ENCODE measurements at places on chromosomes 1 and 21. TPM values are rescaled to one million over a fixed set of nuclear protein-coding genes. Genes with fewer than 3 reads are reported as not detected.
A peak's percentile ranks its signal among the peaks of the same experiment; 100 is the strongest.

DNA sequence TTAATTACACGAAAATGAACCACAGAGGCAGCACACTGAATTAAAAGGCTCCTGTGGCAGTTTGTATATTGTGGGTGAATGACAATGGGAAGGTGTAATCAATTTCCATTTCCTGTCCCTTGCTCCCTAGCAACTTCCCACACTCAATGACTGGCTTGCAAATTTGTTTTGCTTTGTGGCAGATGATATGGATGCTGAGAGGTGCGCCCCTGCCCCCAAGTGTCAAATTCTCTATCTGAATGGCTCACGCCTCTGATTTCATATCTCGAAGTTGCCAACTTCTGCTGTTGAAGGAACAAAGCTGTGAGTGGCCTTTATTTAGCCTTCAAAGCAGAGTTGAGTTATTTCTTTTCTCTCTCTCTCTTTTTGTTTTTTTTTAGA lies 86.0 kb downstream of the FOXD2 start:
- H3K27ac ChIP-seq: no peak overlapping the region
- H3K4me3 ChIP-seq: no peak overlapping the region
- DNase-seq: no peak
- H3K36me3 ChIP-seq: no peaks in the 10 kb centered on the region
- peaks cover 4% of the 10 kb centered on the region for H3K27me3 ChIP-seq

DNA sequence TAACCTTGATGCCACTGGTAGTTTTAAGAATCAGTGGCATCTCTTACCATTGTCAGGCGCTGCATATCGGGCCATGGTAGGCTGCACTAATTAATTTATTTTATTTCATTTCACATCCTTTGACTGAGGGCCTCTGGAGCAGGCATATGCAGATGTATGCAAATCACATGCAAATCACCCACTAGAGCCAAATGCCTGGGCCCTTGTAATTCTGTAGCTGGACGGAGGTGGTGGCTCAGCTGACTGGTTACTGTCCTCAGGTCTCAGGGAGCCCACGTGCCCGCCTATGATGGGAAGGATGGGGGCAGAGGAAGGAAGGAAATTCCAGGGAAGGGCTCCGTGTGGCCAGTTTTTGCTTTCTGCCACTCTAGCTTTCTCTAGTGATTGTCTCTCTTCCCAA lies 122.7 kb downstream of the IGSF21 start:
- H3K36me3 ChIP-seq: no peaks in the 10 kb centered on the region
- H3K27me3 ChIP-seq: no peaks in the 10 kb centered on the region
- no peak overlapping the region for H3K4me3 ChIP-seq
- no peaks in the 10 kb centered on the region for H3K4me1 ChIP-seq
- no peak for DNase-seq

- no peaks in the 10 kb centered on the region for H3K27me3 ChIP-seq
- no peak overlapping the region for H3K4me3 ChIP-seq
- no peak for DNase-seq
- no peaks in the 10 kb centered on the region for H3K4me1 ChIP-seq
- no peaks in the 10 kb centered on the region for H3K36me3 ChIP-seq
Observed at GRCh38 chr1:80369780-80370179, 1363.2 kb upstream of the ADGRL4 start.

GRCh38 chr1:225769687-225770086 lies 7.9 kb upstream of the SRP9 start:
- no peaks in the 10 kb centered on the region for H3K27me3 ChIP-seq
- H3K4me1 ChIP-seq: peaks cover 42% of the 10 kb centered on the region
- H3K4me3 ChIP-seq: no peak overlapping the region

DNA sequence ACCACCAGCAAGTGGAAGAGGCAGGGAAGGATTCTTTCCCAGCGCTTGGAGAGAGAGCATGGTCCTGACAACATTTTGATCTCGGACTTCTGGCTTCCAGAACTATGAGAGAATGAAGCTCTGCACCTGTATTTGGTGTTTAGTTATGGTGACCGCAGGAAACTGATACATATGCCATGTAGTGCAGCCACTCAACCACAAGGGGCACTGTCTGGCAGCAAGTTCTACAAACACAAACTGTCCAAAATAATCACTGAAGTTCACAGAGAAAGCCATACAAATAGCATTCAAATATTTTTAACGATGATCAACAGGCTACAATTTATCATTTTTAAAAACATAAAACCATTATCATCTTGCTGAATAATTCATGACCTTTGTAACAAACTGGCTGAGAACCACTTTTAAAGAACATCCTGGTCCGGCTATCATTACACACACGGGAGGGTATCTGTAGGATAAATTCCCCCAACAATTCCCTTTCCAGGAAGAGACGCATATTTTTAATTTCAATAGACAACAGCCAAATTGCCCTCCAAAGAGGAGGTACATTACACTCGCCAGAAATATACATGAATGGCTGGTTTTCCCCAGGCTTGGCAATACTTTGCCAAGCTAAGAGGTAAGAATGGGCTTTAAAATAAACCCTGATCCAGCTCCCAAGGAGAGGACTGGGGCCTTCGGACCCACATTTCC lies 9.2 kb upstream of the CBR3 start:
- DNase-seq: peak; percentile 70
- H3K4me1 ChIP-seq: peaks cover 2% of the 10 kb centered on the region

DNA sequence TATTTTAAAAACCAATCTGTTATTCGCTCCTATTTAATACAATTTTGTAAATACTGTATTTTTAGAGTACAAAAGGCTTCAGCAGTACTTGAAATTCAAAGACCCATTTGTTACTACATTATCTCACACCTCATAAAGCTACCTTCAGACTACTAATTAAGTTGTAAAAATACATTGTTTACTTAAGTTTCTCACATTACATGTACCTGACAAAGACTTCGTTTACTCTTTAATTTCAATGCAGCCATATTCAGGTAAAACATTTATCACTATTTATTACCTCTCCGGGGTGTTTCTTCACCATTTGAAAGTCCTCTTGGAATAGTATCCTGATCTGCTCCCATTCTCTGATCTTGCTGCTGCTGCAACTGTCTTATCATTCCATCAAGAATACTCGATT lies 55.2 kb downstream of the BRWD1 start:
- DNase-seq: no peak
- H3K4me3 ChIP-seq: no peak overlapping the region
- no peaks in the 10 kb centered on the region for H3K27me3 ChIP-seq

DNA sequence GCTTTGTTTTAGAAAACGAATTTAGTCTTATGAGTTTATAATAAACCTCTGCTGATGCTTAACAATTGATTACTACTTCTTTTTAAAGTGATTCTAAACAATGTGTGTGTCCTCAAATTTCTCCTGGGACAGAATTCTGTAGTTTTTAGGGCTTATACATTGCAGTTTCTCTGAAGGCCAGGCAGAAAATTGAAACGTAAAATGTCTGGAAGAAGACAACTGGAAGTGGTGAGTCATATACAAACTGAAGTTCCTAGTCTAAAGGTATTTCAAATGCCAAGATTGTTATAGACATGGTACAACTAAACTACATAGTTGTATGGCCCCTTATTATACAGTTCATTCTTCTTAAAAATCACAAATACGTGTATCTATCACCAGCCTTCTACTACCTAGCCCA lies 30.5 kb upstream of the RC3H1 start:
- peaks cover 5% of the 10 kb centered on the region for H3K4me1 ChIP-seq

DNA sequence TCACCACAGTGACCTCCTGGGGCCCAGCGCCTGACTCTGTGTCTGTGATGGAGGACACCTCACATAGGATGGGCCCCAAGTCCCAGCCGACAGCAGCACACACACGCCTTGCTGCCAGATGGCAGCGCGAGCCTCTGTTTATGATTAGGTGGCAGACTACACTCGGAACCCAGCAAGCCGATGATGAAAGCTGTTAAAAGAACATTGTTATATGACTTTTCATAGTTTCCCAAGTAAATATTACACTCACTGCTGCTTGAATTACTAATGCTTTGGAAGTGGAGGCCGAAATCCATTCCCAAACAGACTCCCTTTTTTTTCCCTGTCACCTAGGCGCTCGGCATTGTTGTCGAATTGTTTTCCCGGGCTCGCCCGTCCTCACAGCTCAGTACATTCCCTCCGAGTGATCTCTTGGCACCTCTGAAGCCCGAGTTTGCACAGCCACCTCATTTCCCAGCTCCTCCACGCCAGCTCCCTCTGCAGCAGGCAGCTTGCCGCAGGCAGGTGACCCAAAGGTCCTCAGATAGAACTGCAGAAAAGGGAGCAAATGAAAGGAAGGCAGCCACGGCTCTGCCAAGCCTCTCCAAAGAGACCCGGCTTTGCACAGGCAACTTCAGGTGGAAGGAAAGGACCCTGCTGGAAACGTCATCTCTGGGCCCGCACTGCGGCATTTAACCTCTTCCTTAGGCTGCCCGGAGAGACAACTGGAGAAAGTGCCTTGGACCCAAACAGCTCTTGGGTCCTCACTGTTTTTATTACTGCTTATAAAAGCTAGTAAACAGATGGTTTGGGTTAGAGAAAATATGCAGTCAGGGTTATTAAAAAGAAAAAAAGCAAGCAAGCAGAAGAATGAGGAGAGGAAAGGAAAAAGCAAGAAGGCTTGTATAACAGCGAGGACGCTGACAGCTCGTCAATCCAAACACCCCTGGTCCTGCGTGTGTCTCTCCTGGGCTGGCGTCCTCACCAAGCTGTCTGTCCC lies 72.2 kb upstream of the SLC25A33 start:
- H3K4me3 ChIP-seq: peak overlapping the region; percentile 20
- H3K36me3 ChIP-seq: no peaks in the 10 kb centered on the region
- H3K27ac ChIP-seq: peak overlapping the region; percentile 26
- no peaks in the 10 kb centered on the region for H3K27me3 ChIP-seq
- DNase-seq: peak; percentile 77

- H3K4me1 ChIP-seq: no peaks in the 10 kb centered on the region
- no peak for DNase-seq
- no peaks in the 10 kb centered on the region for H3K36me3 ChIP-seq
- no peaks in the 10 kb centered on the region for H3K27me3 ChIP-seq
- H3K27ac ChIP-seq: no peak overlapping the region
- H3K4me3 ChIP-seq: no peak overlapping the region
Observed at GRCh38 chr1:5645135-5645399, 347.2 kb downstream of the NPHP4 start.

DNA sequence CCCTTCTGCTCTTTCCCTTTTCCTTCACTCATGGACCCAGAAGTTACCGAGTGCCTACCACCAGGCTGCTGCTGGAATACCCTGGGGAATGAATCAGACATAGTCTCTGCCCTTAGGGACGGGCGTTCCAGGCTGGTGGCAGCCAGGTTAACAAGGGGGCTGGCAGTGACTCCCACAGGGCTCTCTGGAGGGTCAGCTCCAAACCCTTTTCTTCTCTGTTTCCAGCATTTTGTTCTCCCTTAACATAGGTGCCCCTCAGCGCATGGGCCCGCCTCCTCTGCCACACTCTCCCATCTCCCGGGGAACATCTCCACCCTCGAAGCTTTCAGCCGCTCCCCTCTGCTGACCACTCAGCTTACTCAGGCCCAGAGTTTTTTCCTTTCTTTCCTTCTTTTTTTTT lies 62.9 kb upstream of the LRP8 start:
- H3K4me1 ChIP-seq: no peaks in the 10 kb centered on the region
- H3K36me3 ChIP-seq: no peaks in the 10 kb centered on the region
- peaks cover 3% of the 10 kb centered on the region for H3K27me3 ChIP-seq
- H3K4me3 ChIP-seq: no peak overlapping the region

GRCh38 chr1:230270559-230271281 lies 155.4 kb downstream of the PGBD5 start:
- H3K27me3 ChIP-seq: no peaks in the 10 kb centered on the region
- no peak overlapping the region for H3K4me3 ChIP-seq
- H3K27ac ChIP-seq: no peak overlapping the region

- no peak overlapping the region for H3K27ac ChIP-seq
- no peak for DNase-seq
- H3K36me3 ChIP-seq: no peaks in the 10 kb centered on the region
- peaks cover 23% of the 10 kb centered on the region for H3K27me3 ChIP-seq
- H3K4me1 ChIP-seq: no peaks in the 10 kb centered on the region
Observed at GRCh38 chr1:2630498-2631135, 2.2 kb downstream of the MMEL1 start.

- no peak overlapping the region for H3K27ac ChIP-seq
- no peaks in the 10 kb centered on the region for H3K4me1 ChIP-seq
- DNase-seq: no peak
- H3K36me3 ChIP-seq: no peaks in the 10 kb centered on the region
- no peaks in the 10 kb centered on the region for H3K27me3 ChIP-seq
Observed at GRCh38 chr1:181659321-181659957, 176.1 kb downstream of the CACNA1E start.

S100A7 gene
- not detected for total RNA-seq

ANGEL2 gene
- total RNA-seq: 39.2 TPM

PCBP3 gene
- 0.32 TPM for total RNA-seq

LIN28A gene
- not detected for total RNA-seq

RPE65 gene
- not detected for total RNA-seq

NBPF4 gene
- total RNA-seq: not detected

HENMT1 gene
- total RNA-seq: 7.2 TPM

All from GM23248 (cell line).